ENCODE measurements at places on chromosomes 3 and 15.

- DNase-seq, result no peak
- H3K27ac ChIP-seq, result no peak overlapping the region
- H3K4me1 ChIP-seq, result no peaks in the 10 kb centered on the region
- H3K36me3 ChIP-seq, result no peaks in the 10 kb centered on the region
Observed at GRCh38 chr3:35664460-35664919, 25.2 kb downstream of the ARPP21 start.

DNA sequence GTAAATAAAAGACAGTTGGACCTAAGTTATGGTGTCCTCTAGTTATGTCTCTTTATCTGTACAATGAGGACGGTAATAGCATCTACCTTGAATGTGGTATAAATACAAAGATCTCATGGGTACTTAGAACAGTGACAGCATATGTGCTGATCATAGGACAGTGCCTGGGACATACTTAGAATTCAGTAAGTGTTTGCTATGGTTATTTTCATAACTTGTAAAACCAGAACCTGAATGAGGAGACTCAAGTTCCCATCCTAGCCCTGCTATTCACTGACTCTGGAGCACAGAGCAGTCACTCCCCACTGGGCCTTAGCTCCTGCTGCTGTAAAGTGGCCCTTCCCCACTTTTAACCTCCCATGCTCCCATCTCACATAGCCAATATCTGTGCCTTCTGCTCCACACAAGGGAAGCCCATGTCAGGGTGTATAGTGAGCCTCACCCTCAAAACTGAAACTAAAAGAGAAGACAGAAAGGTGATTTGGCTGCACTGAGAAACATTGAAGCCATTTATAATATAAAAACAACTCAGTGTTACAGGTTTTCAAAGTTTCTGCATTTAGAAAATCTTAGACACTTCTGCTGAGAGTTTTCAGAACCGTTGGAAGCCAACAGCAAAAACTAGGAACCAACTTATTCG lies 225.4 kb upstream of the UBE2E2 start:
- no peaks in the 10 kb centered on the region for H3K36me3 ChIP-seq
- no peaks in the 10 kb centered on the region for H3K4me1 ChIP-seq
- no peak overlapping the region for H3K4me3 ChIP-seq
- H3K27me3 ChIP-seq, result no peaks in the 10 kb centered on the region

GRCh38 chr3:73009750-73010149 lies 13.1 kb downstream of the PPP4R2 start:
- H3K27ac ChIP-seq, result peak overlapping the region; percentile 0
- H3K27me3 ChIP-seq, result no peaks in the 10 kb centered on the region
- H3K4me3 ChIP-seq, result no peak overlapping the region
- peaks cover 49% of the 10 kb centered on the region for H3K4me1 ChIP-seq
- no peak for DNase-seq

DNA sequence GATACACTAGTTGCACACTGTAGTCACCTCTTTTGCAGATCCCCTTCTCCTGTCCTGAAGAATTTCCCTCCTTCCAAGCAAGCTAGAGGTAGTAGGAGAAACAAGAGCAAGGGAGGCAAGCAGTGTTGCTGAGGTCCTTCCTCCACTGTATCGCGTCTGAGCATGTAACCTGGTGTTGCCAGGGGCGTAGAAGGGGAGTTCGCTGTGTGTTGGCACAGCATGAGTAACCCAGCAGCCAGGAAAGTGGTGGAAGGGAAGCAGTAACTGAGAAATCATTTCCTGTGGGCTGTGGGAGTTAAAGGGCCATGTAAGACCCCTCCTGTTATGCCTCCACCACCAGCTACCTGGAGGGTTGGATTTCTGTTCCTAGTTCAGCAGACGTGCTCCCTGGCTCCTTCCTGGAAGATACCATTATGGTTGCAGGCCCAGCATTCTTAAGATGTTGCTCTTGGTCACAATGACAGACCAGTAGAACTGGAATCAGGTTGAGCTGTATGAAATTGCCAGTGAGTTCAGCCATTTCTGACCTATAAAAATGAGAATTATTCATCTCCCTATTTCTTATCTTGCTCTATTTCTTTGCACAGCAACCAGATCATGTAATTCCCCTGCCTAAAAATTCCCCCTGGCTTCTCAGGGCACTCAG lies 215.3 kb upstream of the TOPAZ1 start:
- peaks cover 3% of the 10 kb centered on the region for H3K4me1 ChIP-seq
- DNase-seq, result no peak
- no peak overlapping the region for H3K27ac ChIP-seq
- no peaks in the 10 kb centered on the region for H3K36me3 ChIP-seq
- peaks cover 66% of the 10 kb centered on the region for H3K27me3 ChIP-seq
- no peak overlapping the region for H3K4me3 ChIP-seq

GRCh38 chr3:14513566-14514322 lies 26.4 kb downstream of the GRIP2 start:
- no peaks in the 10 kb centered on the region for H3K36me3 ChIP-seq
- peak; percentile 55 for DNase-seq
- no peaks in the 10 kb centered on the region for H3K4me1 ChIP-seq
- H3K4me3 ChIP-seq, result no peak overlapping the region
- H3K27me3 ChIP-seq, result no peaks in the 10 kb centered on the region
- no peak overlapping the region for H3K27ac ChIP-seq

- peaks cover 2% of the 10 kb centered on the region for H3K27me3 ChIP-seq
- no peak for DNase-seq
- no peaks in the 10 kb centered on the region for H3K4me1 ChIP-seq
- H3K27ac ChIP-seq, result no peak overlapping the region
- peaks cover 10% of the 10 kb centered on the region for H3K36me3 ChIP-seq
Observed at GRCh38 chr3:109910772-109911171, 573.4 kb upstream of the DPPA4 start.

- H3K4me1 ChIP-seq, result no peaks in the 10 kb centered on the region
- no peak overlapping the region for H3K4me3 ChIP-seq
- H3K27me3 ChIP-seq, result no peaks in the 10 kb centered on the region
- DNase-seq, result no peak
- H3K27ac ChIP-seq, result no peak overlapping the region
Observed at GRCh38 chr15:82105451-82106215, 59.8 kb upstream of the MEX3B start.

GRCh38 chr15:42584031-42584765 lies 8.8 kb downstream of the STARD9 start:
- no peak for DNase-seq
- H3K4me3 ChIP-seq, result no peak overlapping the region
- peaks cover 4% of the 10 kb centered on the region for H3K36me3 ChIP-seq
- H3K4me1 ChIP-seq, result peaks cover 28% of the 10 kb centered on the region
- H3K27me3 ChIP-seq, result no peaks in the 10 kb centered on the region

GRCh38 chr3:57583544-57583943 lies 13.6 kb downstream of the ARF4 start:
- H3K4me1 ChIP-seq, result peaks cover 28% of the 10 kb centered on the region
- DNase-seq, result no peak
- no peaks in the 10 kb centered on the region for H3K27me3 ChIP-seq
- peaks cover 4% of the 10 kb centered on the region for H3K36me3 ChIP-seq
- H3K4me3 ChIP-seq, result no peak overlapping the region
- no peak overlapping the region for H3K27ac ChIP-seq

GRCh38 chr15:95565016-95565600 lies 765.4 kb upstream of the NR2F2 start:
- H3K36me3 ChIP-seq, result peaks cover 6% of the 10 kb centered on the region
- H3K4me1 ChIP-seq, result no peaks in the 10 kb centered on the region
- H3K27ac ChIP-seq, result no peak overlapping the region

DNA sequence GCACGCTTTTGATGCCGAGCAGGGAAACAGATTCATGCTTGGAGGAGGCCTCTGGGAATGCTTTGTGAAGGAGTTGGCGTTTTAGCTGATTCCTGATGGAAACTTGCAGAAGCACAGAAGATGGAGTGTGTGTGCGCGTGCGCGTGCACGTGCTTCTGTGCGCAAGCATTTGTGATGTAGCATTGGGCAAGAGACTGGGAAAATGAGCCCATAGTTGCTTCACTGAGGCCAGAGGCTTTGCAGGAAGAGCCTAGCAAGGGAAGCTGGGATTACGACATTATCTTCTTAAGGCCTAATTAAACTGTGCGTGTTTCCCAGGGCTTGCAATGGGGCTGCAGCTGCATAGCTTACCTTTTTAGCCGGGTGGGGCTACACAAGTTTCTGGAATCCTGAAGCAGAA lies 18.1 kb upstream of the AGBL1 start:
- DNase-seq, result no peak
- H3K4me3 ChIP-seq, result no peak overlapping the region
- peaks cover 37% of the 10 kb centered on the region for H3K27me3 ChIP-seq
- no peaks in the 10 kb centered on the region for H3K36me3 ChIP-seq
- no peaks in the 10 kb centered on the region for H3K4me1 ChIP-seq
- no peak overlapping the region for H3K27ac ChIP-seq

DNA sequence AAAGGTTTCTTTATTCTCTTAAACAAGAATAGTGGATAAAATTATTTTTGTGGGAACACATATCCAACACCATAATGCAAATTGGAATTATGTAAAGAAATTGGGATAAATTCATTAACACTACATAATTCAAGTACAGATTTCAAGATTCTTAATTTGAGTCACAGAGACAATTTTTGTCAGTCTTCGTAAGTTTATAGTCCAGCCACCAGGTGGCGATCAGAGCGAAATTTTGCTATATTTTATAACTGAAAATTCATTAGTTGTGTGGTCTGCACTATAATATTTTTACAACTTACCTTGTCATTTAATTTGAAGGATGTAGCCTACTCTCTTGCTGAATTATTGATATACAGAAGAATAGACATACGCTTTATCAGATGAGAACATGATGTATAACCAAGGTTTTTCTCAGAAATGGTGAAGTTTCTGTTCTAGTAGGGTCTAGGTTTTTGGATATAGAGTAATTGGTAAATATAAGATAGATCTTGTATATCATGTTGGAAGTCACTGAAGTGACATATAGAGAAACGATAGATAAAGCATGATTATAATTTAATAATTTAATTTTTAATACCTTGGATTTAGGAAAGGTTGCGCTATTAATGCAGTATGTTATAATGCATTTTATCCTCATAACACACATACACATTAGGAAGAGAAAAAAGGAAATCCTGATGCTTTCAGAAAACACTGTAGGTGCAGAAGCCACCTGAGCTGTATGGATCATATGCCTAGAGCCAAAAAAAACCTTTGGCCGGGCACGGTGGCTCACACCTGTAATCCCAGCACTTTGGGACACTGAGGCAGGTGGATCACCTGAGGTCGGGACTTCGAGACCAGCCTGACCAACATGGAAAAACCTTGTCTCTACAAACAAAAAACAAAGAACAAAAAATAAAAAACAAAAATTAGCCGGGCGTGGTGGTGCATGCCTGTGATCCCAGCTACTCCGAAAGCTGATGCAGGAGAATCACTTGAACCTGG lies 31.7 kb downstream of the PLSCR4 start:
- no peak overlapping the region for H3K4me3 ChIP-seq
- H3K4me1 ChIP-seq, result no peaks in the 10 kb centered on the region
- no peak for DNase-seq
- no peak overlapping the region for H3K27ac ChIP-seq
- no peaks in the 10 kb centered on the region for H3K27me3 ChIP-seq
- H3K36me3 ChIP-seq, result no peaks in the 10 kb centered on the region

- peaks cover 6% of the 10 kb centered on the region for H3K27me3 ChIP-seq
- H3K4me3 ChIP-seq, result no peak overlapping the region
- no peaks in the 10 kb centered on the region for H3K4me1 ChIP-seq
- DNase-seq, result no peak
- H3K36me3 ChIP-seq, result no peaks in the 10 kb centered on the region
Observed at GRCh38 chr3:43010638-43011037, 31.5 kb downstream of the GASK1A start.

DNA sequence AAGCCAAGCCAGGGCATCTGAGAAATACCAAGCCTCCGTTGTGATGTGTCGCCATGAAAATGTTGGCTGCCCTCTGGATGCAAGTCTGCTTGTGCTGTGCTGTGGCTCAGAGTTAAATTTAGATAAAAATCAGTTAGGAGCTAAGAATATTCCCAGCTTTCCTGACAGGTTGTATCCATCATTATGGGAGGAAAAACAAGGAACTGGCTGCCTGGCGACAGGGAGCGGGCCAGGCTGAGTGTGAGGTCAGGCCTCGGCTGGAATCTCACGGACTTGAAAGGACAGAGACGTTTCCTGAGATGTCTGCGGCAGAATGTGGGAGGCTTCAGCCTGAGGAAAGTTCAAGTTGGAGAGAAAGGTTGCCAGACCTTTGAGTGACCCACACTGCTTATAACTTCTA lies 213.8 kb downstream of the THSD4 start:
- H3K4me3 ChIP-seq, result no peak overlapping the region
- H3K4me1 ChIP-seq, result no peaks in the 10 kb centered on the region
- H3K27ac ChIP-seq, result no peak overlapping the region

- no peak overlapping the region for H3K27ac ChIP-seq
- peaks cover 16% of the 10 kb centered on the region for H3K27me3 ChIP-seq
- no peak overlapping the region for H3K4me3 ChIP-seq
- H3K4me1 ChIP-seq, result no peaks in the 10 kb centered on the region
- DNase-seq, result no peak
Observed at GRCh38 chr15:61697796-61698195, 362.5 kb downstream of the VPS13C start.

DNA sequence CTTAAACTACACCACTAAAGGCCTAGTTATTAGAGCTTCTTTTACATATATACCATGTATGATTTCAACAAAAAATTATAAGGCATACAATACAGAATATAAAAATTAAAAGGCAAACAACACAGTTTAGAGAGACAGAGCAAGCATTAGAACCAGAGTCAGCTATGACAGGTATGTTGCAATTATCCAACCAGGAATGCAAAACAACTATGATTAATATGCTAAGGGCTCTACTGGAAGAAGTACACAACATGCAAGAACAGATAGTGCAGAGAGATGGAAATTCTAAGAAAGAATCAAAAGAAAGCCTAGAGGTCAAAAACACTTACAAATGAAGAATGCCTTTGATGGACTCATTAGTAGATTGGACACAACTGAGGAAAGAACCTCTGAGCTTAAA lies 39.6 kb downstream of the CCDC54 start:
- H3K27ac ChIP-seq, result no peak overlapping the region
- no peak overlapping the region for H3K4me3 ChIP-seq
- peaks cover 20% of the 10 kb centered on the region for H3K4me1 ChIP-seq
- no peaks in the 10 kb centered on the region for H3K36me3 ChIP-seq

DNA sequence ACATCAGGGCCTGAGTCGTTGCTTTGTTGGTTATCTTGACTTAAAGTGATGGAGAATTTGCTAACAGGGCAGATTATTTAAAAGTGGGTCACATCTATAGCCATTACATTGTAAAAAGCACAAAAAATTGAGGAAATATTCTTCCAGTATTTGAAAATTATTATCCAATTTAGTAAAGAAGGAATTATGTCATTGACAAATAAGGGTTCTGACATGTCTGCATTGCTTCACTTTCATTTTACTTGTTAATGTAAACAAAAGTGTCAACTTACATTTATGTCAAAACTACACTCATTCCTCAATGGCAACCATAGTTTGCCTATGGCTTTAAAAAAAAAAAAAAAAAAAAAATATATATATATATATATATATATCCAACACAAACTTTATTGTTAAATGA lies 3.4 kb upstream of the PARP14 start:
- no peaks in the 10 kb centered on the region for H3K27me3 ChIP-seq
- no peak overlapping the region for H3K4me3 ChIP-seq
- DNase-seq, result no peak
- peaks cover 41% of the 10 kb centered on the region for H3K4me1 ChIP-seq
- H3K27ac ChIP-seq, result no peak overlapping the region
- peaks cover 7% of the 10 kb centered on the region for H3K36me3 ChIP-seq

All from natural killer cell treated with Interleukin-12 subunit alpha and Interleukin-12 subunit beta and Interleukin-15 and Interleukin-18, amount 100 ng/mL, for 72 hours (primary cell).